ENCODE measurements at places on chromosomes 16 and 17. TPM values are rescaled to one million over a fixed set of nuclear protein-coding genes. Genes with fewer than 3 reads are reported as not detected.

DNA sequence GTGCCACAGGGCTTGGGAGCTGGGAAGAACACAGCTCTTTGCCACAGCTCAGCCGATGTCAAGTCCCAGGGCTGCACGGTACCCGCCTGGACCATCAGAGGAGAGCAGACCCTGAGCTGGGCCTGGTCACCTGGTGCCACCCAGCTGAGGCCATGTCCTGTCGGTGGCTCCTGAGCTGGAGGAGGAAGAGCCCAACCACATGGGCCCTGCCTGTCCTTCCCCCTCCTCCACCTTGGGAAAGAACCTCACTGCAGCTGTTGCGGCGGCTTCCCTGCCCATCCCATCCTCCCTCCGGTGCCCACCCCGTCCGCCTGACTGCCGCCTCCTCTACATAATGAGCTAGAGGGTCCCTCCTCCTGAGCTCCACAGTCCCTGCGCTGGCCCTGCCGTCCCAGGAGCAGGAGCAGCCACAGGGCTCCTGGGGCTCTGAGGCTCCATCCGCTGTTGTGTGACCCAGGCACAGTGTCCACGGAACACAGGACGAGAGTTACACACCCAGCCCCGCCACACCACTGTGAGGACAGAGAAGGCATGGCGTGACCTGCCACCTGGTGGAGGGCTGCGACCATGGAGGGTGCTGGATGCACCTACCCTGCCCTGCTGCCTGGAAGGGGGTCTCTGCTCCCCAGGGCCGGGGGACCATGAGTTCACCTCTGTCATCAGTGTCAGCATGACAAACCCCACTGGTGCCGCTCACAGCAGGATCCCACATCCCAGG is 21.4 kb upstream of the CHMP6 start:
- peak; percentile 54 for DNase-seq

- no peak for DNase-seq
Measured at GRCh38 chr16:20923876-20924275, 23.3 kb downstream of the LYRM1 start.

DNA sequence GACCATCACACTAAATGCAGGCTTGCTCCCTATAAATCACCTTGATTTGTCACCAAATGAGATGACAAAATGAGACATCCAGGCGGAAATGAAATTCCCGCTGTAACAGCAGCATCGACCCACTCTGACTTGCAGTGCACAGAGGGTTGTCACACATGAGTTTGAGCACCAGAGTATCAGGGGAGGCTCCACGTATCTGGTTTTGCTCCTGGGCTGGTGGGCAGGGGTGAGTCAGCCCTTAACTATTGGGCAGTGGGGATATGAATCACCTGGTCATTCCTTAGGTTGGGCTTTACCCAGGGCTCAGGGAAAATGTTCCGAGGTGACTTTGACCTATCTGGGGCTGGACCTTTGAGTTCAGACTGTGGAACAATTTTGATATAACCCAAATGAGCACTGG is 245.2 kb upstream of the CCL2 start:
- DNase-seq: no peak

ARHGAP23 gene
- 2.6 TPM for total RNA-seq

DNA sequence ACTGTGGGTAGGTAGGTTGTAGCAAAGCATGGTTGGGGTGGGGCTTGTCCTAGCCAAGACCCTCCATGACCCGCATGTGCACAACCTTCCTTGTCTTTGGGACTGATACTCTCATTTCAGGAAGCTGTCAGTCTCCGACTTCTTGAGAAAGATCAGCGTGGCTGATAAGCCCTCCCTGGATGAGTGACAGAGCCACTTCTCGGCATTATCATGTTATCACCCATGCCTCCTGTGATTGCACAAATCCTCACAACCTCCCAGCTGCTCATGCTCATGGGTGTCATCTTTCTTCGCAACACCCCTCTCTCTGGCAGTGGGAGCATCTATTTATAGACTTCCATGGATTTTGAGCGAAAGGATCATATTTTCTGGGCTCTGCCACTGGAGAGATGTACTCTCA is 314.2 kb downstream of the FOXL1 start:
- no peak for DNase-seq

FOXJ1 gene
- 1.4 TPM for total RNA-seq

CPNE2 gene
- total RNA-seq: 15.1 TPM

- DNase-seq: no peak
Measured at GRCh38 chr16:2033057-2033908, 6.6 kb downstream of the NHERF2 start.

SPN gene
- 77.4 TPM for total RNA-seq

ABI3 gene
- 27.9 TPM for total RNA-seq

- no peak for DNase-seq
Measured at GRCh38 chr17:10091046-10091445, 107.4 kb downstream of the GAS7 start.

DNA sequence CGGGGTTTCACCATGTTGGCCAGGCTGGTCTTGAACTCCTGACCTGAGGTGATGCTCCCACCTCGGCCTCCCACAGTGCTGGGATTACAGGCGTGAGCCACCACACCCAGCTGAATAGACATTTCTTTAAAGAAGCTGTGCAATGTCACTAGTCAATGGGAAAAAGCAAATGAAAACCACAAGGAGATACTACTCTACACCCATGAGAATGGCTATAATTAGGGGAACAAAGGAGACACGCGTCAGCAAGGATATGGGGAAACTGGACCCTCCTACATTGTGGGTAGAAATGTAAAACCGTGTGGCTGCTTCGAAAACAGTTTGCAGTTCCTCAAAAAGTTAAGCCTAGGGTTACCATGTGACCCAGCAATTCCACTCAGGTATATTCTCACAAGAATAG is 103.4 kb downstream of the VPS53 start:
- no peak for DNase-seq

ITGAX gene
- total RNA-seq: 146 TPM

- DNase-seq: no peak
Measured at GRCh38 chr17:49486012-49486641, 9.0 kb upstream of the NGFR start.

GRCh38 chr17:3647769-3648555 is 11.4 kb downstream of the CTNS start:
- DNase-seq: peak; percentile 62

GRCh38 chr16:85621698-85622428 is 8.7 kb downstream of the GSE1 start:
- DNase-seq: no peak

Data from activated T-cell treated with anti-CD3 and anti-CD28 coated beads, Interleukin-2, amount 50 U/mL, for 72 hours (primary cell).